ENCODE measurements at places on chromosomes 2 and 18.

DNA sequence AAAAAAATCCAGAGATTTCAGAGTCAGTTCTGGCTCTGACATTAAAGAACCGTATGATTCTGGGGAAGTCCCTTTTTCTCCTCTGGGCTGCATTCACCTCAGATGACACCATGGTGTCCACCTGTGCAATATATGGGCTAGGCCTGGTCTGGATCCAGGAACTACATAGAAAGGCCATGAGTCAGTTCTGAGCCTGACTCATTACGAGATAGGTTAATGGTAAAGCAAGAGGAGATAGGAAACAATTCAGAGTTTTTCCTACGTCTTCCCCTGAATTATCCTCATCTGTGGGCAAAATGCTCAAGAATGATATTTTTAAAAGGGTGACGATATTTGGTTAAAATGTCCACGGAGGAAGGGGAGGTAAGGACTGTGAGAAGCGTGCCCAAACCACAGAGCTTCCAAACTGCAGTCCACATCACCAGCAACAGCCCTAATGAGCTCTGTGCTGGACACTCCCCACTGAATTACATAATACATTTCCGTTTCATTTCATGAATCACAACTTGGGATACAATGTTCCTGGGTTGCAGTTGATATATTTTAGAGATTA lies 180.1 kb upstream of the OSR1 start:
- no peak for DNase-seq

DNA sequence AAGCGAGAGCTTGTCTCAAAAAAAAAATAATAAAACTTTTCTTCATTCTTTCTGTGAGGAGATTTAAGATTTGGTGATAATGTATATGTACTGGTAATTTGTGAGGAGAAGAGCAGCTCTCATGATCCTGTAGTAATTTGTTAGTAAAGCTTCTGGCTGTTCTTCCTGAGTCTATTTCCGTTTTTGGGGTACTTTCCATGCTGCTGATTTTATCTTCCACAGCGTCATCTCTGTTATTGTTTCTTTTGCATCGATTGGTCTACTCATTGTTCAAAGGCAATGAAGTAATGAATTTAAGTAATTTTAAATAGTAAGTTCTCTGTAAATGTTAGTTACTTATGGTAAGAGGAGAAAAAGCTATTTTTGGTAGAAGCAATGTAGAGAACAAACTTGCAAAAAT lies 12.0 kb downstream of the NDUFAF7 start:
- DNase-seq, result no peak

DNA sequence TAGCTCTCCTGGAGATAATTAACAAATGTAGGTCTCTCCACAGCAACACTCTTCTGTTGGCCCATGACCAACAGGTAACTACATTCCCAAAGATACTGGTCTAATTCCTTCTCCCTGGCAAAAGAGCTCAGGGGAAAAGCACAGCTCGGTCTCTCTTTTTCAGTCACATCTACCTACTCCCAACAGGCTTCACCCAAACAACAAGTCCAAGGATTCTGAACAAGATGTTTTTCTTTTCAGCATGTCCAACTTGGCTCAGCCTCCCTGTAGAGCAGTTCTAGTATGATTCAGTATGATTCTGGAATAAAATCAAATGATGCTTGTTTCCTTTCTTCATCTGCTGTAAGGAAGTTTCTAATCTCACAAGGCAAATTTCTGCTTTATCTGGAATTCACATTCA lies 1704.8 kb upstream of the PIK3C3 start:
- DNase-seq, result no peak

GRCh38 chr2:48080534-48081316 lies 174.4 kb upstream of the FBXO11 start:
- no peak for DNase-seq

DNA sequence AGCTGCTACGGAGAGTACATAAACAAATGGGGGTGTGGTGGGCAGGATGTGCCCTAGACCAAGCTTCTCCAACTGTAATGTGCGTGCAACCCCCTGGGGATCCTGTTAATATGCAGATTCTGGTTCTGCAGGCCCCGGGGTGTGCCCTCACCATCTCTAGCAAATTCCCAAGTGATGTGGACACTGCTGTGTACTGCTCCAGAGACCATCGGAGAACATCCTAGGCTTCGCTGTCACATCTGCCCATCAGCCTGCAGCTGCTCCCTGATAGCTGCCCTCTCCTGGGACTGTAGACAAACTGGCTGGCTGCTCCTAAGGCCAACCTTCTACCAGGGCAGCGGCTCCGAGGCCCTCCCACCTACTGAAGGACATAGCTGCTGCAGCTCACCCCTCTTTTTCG lies 3.2 kb downstream of the HS1BP3 start:
- DNase-seq, result no peak

DNA sequence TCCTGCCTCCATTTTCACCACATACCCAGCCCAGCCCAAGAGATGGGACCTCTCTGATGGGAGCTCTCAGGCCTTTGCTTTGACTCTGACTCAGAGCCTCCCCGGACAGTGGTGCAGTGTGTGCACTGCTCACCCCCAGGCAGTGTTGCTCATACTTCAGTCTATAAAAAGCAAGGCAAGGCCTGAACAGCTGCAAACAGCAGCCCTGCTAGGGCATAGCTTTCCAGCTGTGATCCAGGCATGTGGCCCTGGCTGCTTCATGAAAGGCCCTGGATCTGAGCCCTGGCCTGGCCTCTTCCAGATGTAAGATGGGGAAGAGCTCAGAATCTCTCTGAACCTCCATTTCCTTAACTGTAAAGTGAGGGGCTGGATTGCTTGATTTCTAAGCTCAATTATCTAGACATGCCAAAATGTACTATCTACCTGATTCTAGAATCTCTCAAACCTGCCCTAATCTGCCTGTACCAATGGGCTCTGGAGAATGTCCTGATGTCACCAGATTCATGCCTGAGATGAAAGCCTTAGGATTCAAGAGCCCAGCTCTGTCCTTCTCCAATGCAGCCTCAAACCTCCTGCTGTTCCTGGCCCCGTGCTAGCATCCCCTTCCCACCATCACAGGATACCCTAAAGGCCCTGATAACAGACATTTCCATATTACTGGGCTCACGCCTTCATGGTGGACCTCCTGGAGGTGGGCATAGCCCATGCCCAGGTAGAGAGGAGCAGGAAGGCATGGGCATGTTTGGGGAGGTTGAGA lies 206.9 kb downstream of the ARL4C start:
- no peak for DNase-seq

GRCh38 chr2:120939595-120940318 lies 204.1 kb downstream of the GLI2 start:
- no peak for DNase-seq

GRCh38 chr18:741931-742512 lies 29.6 kb upstream of the ENOSF1 start:
- no peak for DNase-seq

- no peak for DNase-seq
These were observed 1052.6 kb upstream of the PIK3C3 start for GRCh38 chr18:40902436-40902835.

- no peak for DNase-seq
These were observed 421.3 kb downstream of the LPIN1 start for GRCh38 chr2:12167525-12168317.

GRCh38 chr2:161358838-161359237 lies 50.6 kb downstream of the PSMD14 start:
- no peak for DNase-seq
